ENCODE measurements at places on chromosomes 6 and 20.

GRCh38 chr20:51318058-51318949, 224.2 kb downstream of the NFATC2 start:
- DNase-seq: peak; percentile 26

DNA sequence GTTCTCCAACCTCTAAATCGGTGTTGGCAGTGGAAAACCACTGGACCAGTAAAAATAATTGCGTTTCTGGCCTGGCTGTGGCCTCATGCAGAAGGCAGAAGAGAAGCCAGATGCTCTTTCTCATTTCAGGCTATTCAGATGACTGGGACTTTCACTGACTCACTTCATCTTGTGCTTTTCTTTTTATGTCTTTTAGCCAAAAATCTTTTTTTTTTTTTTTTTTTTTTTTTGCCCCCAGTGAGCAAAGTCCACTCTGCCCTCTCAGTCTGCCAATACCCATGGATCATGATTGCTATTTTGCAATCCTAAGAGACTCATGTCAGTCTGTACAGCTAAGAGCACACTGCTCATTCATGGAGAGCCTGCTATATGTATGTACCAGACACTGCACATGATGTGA, 962.5 kb downstream of the KIF16B start:
- DNase-seq: no peak

DNA sequence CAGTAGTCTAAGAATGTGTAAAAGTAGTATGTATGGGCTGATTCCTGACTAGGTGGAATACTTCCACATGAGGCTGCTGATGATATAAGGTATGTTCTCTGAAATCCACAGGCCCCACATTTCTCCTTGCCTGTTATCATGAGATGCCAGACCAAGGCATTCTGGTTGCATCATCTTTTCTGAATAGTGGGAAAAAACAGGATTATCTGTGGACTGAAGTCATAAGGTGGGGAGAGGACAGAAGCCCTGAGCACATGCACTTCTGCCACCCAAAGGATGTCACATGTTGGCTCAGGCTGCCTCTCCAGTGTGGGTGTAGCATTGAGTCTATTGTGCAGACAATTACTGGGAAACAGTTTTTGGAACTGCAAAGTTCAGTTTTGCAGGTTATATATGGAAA, 184.5 kb upstream of the RAB32 start:
- no peak for DNase-seq

DNA sequence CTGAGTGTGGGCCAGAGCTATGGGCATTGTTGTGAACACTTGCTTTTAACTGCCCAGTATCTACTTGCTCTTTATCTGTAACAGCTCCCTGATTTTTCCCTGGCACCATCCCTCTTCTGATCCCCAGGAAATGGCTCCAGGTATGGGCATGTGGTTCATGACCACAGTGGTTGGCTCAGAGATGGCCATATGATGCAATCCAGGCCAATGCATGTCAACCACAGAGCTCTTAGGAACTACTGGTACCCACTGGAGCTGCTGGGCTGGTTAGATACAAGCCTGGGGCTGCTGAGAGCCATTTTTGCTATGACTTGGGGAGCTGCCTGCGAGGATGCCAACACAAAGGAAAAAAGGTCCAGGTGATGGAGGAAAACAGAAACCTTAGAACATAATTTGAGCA, 55.6 kb downstream of the KCNB1 start:
- DNase-seq: no peak

DNA sequence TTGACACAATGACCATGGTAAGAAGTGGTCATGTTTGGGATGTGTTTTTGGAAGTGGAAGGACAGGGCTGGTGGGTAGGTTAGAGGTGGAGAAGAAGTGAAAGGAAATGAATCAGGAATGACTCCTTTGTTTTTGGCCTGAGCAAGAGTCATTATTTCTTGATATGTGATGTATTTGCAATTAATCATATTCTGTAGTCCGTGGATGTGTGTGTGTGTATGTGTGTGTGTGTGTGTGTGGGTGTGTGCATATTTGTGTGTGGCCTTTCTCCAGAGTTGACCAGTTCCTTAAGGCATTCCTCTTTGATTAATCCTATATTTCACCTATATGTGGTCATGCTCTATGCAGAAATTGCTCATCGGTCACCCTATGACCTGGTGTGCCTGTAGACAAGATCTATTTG, 130.7 kb downstream of the UTRN start:
- DNase-seq: no peak

DNA sequence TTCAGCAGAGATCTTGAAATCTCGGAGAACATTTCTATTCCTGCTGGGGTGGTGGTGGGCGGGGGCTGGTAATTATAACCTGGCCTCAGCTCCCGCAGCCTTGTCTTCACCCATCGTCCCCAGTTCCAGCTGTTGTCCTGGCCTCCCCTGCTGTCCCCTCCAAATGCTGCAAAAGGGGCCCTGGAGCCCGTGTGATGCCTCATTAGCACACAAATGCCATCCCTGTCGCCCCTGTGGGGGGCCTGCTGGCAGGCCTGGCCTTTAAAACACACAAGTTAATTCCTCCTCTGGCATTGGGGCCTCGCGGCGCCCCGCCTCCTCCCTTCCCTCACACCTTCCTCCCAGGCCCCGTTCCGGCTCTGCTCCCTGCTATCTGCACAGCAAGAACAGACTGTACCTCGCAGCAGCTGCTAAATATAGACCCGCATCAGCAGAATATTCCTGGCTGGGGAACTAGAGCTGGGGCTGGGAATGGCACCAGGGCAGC, 85.7 kb downstream of the CDH22 start:
- DNase-seq: no peak

DNA sequence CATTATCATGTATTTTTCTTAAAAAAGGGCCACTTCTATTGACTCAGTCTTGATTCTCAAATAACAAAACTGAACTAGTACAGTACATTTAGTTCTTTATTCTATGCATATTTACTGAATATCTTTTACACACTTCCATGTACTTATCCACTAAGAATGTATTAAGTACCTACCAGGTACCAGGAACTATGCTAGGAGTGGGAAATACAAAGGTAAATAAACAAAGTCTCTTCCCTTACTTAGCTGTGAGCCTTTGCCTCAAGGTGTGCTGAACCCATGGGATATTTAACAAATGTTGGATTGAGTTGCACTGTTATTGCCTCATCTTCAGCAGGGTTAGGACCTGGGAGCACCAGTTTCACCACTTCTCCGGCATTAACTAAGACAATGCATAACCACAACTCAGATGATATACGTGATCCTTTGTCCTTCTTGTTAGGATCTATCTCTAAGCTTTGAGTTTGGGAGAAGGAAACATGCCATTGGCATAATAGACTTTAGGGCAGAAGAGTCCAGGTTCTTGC, 533.9 kb downstream of the TFAP2B start:
- no peak for DNase-seq

DNA sequence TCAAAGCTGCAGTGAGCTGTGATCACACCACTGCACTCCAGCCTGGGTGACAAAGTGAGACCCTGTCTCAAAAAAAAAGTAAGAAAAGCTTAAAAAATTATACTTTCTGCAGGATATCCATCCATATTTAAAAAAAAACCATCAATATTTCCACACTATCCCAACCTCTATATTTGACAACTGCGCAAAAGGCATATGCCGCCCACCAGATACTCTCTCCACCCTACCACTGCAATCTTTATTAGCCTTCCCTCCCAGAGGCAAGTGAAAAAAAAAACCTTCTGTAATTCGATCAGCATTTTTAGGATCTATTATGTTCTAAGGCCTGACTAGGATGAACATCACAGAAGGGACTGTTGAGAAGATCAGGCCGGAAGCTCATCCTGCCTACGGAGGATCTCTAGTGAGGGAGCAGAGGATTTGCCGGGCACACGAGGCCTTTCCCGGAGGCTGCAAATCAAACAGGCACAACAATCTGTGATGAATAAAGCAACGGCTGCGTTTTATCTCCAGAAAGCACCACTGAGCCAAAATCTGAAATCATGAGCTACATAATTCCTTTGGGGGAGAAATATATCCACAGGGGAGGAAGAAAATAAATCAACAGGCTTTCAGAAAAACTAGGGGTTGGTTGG, 65.9 kb downstream of the GFOD1 start:
- DNase-seq: no peak

DNA sequence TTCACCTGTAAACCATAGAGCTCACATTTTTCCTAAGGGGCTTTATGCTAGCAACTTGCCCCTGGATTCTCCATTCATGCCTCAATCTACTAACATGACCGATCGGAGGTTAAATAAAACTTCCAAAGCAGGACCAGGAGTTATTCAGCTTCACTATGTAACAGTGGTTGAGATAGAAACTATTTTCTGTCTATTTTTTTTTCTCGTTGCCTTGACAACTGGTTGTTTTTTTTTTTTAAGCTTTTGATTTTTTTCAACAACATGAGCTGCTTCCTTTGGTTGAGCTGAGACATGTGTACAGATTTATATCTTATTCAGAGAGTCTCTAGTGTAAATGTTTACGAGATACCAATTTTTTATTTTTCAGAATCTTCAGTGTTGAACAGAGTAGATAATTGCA, 85.7 kb downstream of the SHLD1 start:
- DNase-seq: no peak

DNA sequence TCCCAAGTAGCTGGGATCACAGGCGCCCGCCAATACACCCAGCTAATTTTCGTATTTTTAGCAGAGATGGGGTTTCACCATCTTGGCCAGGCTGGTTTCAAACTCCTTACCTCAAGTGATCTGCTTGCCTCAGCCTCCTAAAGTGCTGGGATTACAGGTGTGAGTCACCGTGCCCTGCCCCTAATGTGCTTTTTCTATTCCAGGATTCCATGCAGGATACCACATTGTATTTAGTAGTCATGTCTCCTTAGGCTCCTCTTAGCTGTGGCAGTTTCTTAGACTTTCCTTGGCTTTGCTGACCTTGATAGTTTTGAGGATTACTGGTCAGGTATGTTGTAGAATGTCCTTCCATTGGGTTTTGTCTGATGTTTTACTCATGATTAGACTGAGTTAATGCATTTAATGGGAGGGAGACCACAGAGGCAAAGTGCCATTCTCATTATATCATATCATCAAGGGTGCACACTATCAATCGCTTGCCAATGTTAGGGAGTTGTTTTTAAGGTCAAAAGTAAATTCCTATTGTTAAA, 39.6 kb upstream of the TNFAIP3 start:
- no peak for DNase-seq

DNA sequence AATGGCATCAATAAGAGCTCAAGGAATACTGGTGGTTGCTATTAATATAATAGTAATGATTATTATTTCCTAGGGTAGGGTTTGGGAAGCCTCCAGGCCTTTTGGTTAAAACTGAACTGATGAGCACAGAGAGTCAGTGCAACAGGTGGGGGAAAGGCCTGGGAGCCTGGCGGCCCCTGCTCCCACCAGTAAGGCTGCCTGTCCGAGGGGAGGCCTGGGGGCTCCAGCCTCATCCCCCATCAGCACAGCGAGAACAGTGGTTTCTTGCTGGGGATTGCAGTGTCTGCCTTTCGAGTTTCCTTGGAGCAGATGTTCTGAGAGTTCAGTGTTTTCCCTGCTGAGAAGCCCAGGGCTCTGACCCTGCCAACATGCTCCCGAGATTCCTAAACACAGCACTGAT, 340.4 kb downstream of the CDH26 start:
- DNase-seq: no peak

DNA sequence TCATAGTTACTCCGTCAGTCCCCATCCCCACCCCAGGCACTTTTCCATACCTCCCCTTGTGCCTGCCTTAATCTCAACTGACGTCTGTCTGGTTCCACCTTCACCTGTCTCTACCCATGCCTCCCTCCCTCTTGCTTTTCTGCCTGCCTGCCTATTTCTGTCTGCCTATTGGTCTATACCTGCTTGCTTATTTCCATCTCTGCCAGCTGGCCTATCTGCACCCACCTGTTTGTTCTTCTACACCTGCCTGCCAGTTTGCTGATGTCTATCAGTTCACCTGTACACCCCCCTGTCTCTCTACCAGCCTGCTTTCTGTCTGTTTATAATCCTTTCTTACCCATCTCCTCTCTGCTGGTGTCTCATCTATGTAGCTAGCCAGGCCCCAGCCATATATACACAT, 87.5 kb downstream of the RALGAPA2 start:
- no peak for DNase-seq

DNA sequence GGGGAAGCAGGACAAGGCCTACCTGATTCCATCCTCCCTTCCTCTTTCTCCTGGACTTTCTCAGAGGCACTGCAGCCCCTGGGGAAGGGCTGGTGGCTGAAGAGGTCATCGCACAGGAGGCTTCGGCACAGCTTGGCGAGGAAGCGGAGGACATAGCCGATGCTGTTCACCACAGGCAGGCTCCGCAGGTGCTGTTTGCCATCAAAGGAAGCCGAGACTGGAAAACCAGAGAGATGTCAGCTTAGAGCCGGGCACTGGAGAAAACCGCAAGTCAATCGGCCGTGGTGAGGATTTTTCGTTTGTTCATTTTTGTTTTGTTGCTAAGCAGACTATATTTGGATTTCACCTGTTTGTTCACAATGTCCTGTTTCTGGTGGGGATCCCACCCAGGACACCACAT, 79.2 kb downstream of the SCML4 start:
- no peak for DNase-seq

- DNase-seq: no peak
Observed at GRCh38 chr6:88492241-88492640, 326.1 kb upstream of the CNR1 start.

GRCh38 chr6:169019727-169020491, 233.7 kb downstream of the THBS2 start:
- no peak for DNase-seq

GRCh38 chr6:98769546-98769945, 64.8 kb upstream of the POU3F2 start:
- no peak for DNase-seq
